Foreskin keratinocyte (primary cell): ENCODE measurements at places on chromosomes 7 and 10. TPM values are rescaled to one million over a fixed set of nuclear protein-coding genes. Genes with fewer than 3 reads are reported as not detected.

Gene ANXA8L1
- 156 and 267 TPM in 2 replicates for polyA plus RNA-seq

Gene SMKR1
- polyA plus RNA-seq = 0.78 and 1.0 TPM in 2 replicates

Gene TMEM229A
- not detected in 2 replicates for polyA plus RNA-seq

DNA sequence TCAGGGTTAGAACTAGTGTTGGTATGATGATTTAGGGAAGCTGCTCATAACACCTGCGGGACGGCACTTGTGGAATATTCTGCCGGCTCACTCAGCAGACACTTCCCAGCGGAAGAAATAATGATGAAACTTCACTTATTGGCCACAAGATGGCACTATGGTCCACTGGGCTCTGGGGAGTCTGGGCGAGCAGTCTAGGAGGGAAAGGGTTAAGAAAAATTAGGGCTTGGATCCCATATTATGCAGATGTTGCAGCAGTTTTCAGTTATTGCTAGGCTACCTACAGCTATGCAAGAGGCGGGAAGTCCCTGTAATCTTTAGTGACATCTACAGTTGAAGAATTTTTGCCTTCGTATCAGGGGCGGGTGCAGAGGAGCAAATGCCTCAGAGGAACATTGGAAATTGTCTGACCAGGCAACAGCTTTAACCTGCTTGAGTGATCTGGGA is 238.7 kb upstream of the PRSS58 start:
- peak; percentile 35 for DNase-seq

DNA sequence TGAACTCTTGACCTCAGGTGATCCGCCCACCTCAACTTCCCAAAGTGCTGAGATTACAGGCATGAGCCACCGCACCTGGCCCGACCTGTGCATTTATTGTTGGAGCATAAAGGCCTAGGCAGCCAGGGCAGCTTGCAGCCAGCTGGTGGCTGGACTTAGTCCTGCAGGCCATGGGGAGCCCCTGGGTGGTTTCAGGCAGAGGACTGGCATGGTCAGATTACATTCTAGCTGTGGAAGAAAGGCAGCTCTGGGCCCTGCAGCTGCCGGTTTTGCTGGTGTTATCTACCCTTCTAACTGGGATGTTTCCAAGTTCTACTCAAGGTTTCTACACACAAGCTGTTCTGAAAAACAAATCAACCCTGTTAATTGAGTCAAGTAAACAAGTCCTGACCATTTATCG is 22.7 kb upstream of the MKRN1 start:
- DNase-seq = no peak

DNA sequence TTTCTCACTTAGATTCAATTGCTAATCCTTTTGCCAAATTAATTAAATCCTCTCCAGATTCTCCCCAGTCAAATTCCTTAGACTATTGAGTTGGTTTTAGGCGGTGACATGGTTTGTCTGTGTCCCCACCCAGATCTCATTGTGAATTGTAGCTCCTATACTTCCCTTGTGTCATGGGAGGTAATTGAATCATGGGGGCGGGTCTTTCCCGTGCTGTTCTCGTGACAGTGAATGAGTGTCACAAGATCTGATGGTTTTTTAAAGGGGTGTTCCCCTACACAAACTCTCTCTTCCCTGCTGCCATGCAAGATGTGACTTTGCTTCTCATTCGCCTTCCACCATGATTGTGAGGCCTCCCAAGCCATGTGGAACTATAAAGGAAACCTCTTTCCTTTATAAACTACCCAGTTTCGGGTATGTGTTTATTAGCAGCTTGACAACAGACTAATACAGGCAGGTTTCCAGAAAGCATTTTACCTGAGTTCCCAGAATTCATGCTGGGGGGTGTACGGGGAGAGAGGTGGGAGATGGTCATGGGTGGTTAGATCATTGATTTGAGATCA is 44.7 kb upstream of the GARS1 start:
- DNase-seq = no peak

Gene KCNMA1
- polyA plus RNA-seq = 4.3 TPM in 2 replicates

Gene SLC39A12
- polyA plus RNA-seq = not detected in 2 replicates

DNA sequence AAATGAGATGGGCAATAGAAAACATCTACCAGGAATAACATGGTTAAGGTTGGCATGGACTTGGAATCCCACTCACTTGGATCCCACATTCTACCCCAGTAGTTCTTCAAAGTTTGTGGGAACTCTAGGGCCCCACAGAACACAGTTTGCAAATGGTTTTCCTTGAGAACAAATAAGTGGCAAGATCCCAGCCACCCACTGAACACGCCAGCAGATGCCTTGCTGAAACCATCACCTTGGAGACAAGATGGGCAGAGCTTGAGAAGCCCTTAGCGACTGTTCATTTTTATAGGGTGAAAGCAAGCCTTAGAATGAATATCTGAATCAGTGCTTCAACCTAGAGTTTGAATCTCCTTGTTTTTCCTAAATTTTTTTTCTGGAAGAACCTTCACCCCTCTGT is 349.1 kb downstream of the RPS24 start:
- DNase-seq = no peak

Gene TNS3
- 2.4 and 2.9 TPM in 2 replicates for polyA plus RNA-seq

- DNase-seq = no peak
Observed at GRCh38 chr10:110448682-110449418, 48.9 kb upstream of the DUSP5 start.

DNA sequence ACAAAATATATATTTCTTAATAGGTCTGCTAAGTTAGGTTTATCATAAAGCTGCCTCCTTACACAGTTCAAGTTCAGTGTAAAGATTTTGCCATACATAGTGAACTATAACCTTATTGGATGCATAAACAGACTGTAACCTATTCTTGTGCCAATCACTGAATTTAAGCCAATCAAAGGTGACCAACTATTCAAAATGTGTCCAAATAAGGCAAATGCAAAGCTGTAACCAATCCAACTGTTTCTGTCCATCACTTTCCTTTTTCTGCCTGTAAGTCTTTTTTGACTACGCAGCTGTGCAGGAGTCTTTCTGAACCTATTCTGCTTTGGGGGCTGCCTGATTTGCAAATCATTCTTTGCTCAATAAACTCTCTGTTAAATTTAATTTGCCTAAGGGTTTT is 11.6 kb upstream of the DNMBP start:
- no peak for DNase-seq

Gene OLAH
- polyA plus RNA-seq = 0.03 TPM in 1 of 2 replicates, not detected in the other

GRCh38 chr7:158997471-158997870 is 141.1 kb downstream of the DYNC2I1 start:
- no peak for DNase-seq

Gene PEX1
- 4.7 and 7.0 TPM in 2 replicates for polyA plus RNA-seq

DNA sequence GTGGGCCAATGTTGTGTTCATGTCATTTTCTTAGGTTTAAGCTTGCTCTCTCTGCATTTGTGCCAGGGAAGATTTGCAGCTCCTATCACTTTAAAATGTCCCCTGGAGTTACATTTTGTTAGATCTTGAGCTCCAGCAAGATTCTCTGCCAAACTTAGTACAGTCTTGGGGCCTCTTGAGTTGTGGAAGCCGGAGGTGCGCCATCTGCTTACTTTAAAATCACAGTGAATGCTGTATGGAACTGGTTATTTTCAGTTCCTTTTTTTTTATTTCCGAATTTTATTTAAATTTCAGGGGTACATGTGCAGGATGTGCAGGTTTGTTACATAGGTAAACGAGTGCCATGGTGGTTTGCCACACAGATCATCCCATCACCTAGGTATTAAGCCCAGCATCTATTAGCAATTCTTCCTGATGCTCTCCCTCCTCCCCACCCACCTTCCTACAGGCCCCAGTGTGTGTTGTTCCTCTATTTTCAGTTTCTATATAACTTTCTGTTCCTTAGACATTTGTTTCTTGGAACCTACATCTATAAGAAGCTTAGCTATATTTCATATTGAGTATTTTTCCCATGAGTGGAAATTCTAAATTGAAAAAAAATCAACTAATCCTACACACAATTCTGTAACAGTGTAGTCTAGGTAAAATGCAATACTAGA is 114.4 kb upstream of the CREB5 start:
- no peak for DNase-seq

GRCh38 chr7:129343099-129343700 is 91.0 kb upstream of the STRIP2 start:
- peak; percentile 45 for DNase-seq

DNA sequence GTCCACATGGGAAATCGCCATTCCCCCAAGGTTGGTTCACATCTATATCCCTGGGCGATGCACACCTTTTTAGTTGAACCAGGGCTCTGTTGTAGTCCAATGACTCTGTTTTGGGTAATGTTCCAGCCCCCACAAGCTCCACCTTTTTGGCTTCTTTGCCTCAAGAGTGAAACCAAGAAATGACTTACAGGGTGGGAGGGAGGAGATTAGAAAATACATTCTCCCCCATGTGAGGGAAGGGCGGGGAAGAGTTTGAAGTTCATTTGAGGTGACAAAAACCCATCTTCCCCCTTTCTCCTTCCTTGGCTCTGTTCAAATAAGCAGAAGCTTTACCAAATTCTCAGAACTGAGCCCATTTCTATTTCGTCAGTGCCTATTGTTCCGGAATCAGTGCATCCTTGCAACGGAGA is 82.8 kb downstream of the GATA3 start:
- no peak for DNase-seq

Gene HYAL4
- 0.10 TPM in 1 of 2 replicates, not detected in the other for polyA plus RNA-seq

- DNase-seq = no peak
Observed at GRCh38 chr10:45585131-45585530, 87.4 kb downstream of the ZFAND4 start.

Gene NRCAM
- polyA plus RNA-seq = 3.3 and 8.4 TPM in 2 replicates

- no peak for DNase-seq
Observed at GRCh38 chr10:5543623-5544022, 18.9 kb downstream of the CALML3 start.

DNA sequence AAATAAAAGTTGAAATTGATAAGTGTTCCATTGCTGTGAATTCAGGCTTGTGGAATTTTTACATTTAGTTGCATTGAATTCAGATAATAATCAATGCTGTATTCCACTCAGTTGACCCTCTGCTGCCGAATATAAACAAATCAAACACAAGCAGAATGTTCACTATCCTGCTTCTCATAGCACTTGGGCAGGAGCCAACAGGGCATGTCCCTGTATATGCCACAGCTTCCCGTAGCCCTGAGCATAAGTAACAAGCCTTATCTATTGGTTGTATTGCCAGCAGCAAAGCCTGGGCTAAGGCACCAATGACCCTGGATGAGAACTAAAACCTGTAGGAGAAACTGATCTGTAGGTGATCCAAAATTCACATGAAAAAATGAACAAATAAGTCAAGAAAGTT is 145.9 kb downstream of the ARHGAP12 start:
- DNase-seq = no peak

DNA sequence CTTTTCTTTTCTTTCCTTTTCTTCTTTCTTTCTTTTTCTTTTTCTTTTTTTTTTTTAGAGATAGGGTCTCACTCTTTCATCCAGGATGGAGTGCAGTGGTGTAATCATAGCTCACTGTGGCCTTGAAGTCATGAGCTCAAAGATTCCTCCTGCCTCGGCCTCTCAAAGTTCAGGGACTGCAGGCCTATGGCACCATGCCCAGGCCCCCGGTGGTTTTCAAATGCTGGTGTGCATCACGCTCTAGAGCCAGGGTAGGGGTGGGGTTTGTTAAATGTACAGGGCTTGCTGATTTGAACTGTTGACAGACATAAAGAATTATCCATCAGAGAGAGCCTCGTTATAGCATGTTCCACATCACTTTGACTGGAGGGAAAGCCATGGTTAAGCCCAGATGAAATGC is 5.8 kb downstream of the MINDY4 start:
- DNase-seq = no peak

Gene JAKMIP3
- not detected in 2 replicates for polyA plus RNA-seq

DNA sequence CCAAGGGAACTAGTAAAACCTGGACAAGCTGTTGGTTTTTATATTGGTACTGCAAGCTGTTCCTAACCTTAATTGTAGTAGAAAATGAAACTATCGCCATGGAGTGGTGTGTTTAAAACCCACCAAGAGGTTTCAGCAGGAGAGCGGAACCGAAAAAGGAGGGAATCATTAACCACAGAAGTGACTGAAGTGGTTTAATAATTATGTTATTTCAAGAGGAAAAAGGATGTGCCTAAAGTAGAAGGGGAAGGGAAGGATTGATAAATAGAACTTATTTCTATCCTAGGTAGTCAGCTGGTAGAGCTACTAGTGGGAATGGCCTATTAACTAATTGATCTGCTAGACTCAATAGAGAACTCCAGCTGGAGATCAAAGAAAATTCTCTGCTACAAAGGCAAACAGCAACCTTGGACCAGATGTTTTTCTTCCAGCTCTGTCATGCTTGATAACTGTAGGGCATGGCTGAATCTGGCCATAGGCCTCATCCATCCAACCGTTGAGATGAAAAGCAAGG is 91.8 kb downstream of the BAMBI start:
- DNase-seq = no peak

Gene RINT1
- 7.9 and 8.1 TPM in 2 replicates for polyA plus RNA-seq

- DNase-seq = no peak
Observed at GRCh38 chr10:69004821-69005220, 16.2 kb downstream of the KIFBP start.

Gene MYL10
- not detected in 2 replicates for polyA plus RNA-seq

Gene UCMA
- not detected in 2 replicates for polyA plus RNA-seq

- DNase-seq = no peak
Observed at GRCh38 chr7:130931423-130931822, 197.4 kb upstream of the KLF14 start.

- DNase-seq = no peak
Observed at GRCh38 chr10:72334825-72335393, 19.8 kb downstream of the DNAJB12 start.

DNA sequence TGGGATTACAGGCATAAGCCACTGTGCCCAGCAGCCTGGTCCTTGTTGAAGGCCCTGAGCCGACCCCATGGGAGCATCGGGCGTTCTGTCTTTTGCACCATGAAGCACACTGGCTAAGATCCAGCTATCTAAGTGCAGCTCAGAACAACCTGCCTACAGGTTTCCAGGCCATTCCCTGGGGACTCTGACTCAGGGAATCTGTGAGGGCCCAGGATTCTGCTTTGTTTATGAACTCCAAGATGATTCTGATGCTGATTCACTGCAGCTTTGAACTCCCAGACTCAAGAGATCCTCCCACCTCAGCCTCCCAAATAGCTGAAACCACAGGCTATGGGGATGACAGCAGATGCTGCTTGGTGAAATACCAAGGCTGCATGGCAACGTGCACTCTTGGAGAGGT is 30.2 kb downstream of the NPTX2 start:
- DNase-seq = no peak

DNA sequence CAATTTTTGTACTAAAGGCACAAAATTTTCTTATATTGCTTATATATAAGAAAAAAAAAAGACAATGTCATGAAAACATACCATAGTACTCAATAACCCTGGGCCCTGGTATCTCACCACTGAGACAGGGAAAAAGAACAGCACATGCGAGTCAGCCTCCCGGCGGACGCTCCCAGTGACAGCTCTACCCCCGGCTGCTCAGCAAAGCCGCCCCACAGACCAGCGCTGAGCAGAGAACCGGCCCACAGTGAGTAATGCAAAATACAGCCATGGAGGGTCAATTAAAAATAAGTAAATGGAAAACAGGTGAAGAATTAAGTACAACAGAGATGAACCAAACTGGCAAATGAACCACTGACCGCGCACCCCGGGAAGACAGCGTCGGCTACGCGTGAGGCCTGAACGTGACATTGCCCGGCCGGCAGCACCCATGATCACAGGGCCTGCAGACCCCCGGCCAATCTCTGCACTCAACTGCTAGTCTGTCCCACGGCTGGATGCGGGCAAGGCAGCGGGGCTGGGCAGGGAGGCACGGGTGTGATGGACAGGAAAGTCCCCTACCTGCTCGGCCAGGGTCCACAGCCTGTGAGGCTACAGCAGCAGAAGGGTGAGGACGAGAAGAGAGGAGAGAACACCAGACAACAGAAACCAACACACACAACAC is 175.9 kb downstream of the ZMYND11 start:
- DNase-seq = no peak

GRCh38 chr7:138816650-138817049 is 18.7 kb upstream of the ATP6V0A4 start:
- no peak for DNase-seq

Gene NPSR1
- not detected in 2 replicates for polyA plus RNA-seq
